ENCODE measurements at places on chromosomes 13 and 19.

DNA sequence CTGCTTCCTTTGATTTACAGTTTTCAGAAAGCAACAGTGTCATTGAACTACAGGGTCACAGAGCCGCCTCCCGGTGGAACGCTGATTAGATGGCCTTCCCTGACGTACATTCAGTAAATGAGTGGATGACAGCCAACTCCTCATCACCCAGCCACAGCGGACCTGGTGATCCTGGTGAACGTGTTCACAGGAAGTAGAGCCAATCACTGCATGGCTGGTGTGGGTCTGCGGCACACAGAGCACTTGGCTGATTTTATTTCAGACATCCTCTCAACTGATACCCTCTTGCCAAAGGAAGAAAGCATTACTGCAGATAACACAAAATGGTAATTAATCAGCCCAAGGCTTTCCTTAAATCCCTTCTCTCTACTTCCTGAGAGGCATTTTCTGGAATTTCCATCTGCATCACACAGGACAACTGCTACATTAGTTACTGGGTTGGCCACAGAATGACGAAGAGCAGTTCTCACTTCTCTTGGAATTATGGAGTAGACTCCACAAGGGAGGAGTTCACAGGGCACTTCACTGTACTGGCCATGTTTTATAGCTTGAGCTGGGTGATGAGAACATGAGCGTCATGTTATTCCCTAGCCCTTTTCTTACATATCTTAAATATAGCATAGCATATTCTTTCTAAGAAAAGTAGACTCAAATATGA lies 84.0 kb upstream of the SLC7A1 start:
- DNase-seq, result no peak

- DNase-seq, result no peak
Observed at GRCh38 chr13:79440958-79441528, 35.0 kb upstream of the RBM26 start.

- no peak for DNase-seq
Observed at GRCh38 chr19:49155820-49156346, 687 bp upstream of the HRC start.

GRCh38 chr13:90107661-90108060 lies 1239.8 kb upstream of the MIR17HG start:
- no peak for DNase-seq

GRCh38 chr13:60226507-60226906 lies 62.8 kb upstream of the DIAPH3 start:
- DNase-seq, result no peak

GRCh38 chr19:2846180-2846894 lies 5.1 kb downstream of the ZNF555 start:
- no peak for DNase-seq

GRCh38 chr19:43606569-43607229 lies 5.2 kb upstream of the SRRM5 start:
- no peak for DNase-seq

DNA sequence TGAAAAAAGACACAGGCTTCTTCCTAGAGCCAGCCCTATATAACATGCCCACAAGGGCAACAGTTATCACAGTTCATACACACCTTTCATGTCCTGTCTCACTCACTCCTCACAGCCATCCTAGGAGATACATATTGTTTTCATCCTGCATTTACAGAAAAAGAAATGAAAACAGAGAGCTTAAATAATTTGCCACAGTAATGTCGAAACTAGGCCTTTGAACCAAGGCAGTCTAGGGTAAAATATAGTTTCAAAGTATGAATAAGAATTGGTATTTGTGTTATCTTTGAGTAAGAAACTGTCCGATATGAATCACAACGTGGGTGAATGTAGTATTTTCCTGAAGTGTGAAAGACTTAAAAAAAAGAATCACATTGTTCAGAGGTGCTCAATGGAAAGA lies 26.8 kb downstream of the CLDN10 start:
- no peak for DNase-seq

GRCh38 chr19:4088975-4089374 lies 22.3 kb upstream of the ZBTB7A start:
- DNase-seq, result no peak

GRCh38 chr19:13127811-13128575 lies 9.9 kb downstream of the NACC1 start:
- DNase-seq, result no peak

DNA sequence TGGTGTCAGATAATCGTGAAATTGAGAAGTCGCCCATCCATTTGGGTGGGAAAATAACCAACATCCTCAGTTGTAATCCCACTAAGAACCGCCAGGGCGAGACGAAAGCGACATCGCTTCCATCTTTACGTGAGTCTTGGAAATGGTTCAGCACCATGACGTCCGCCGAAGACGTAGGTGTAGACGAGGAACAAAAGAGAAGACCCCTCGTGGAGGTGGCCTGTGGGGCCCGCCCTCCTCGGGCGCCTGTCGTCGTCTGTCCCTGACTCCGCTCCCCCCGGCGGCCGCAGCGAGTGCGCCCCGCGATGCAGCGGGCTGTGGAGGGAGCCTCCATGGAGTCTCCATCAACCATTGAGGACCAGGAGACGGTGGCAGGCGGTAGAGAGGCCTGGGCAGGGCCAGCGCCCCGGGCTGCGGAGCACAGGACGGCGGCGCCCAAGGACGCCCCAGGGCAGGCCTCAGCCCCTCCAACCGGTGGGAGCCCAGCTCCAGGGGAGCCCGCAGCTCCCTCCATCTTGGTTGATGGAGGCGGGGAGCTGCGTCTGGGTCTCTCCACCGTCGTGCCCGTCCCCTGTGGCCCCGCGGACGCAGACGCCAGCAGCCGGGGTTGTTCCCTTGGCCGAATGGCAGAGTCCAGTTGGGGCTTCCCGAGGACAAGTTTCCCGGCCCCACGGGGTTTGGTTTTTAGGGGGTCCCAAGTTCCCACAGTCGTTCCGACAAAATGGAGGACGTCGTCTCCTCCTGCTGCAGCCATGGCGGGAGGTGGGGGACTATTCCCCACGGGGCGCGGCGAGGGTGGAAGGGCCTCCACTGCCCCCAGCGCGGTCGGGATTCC lies 990 bp upstream of the ZMYM2 start:
- DNase-seq, result peak; percentile 51

GRCh38 chr13:74336546-74336945 lies 202.3 kb upstream of the KLF12 start:
- DNase-seq, result peak; percentile 40

- peak; percentile 60 for DNase-seq
Observed at GRCh38 chr13:101785858-101786257, 333.4 kb downstream of the ITGBL1 start.
